ENCODE measurements at places on chromosomes 1 and 21.

- DNase-seq: no peak
These were observed 90.7 kb downstream of the RHOU start for GRCh38 chr1:228825840-228826484.

GRCh38 chr1:183011859-183012258 is 11.4 kb upstream of the LAMC1 start:
- DNase-seq: no peak

DNA sequence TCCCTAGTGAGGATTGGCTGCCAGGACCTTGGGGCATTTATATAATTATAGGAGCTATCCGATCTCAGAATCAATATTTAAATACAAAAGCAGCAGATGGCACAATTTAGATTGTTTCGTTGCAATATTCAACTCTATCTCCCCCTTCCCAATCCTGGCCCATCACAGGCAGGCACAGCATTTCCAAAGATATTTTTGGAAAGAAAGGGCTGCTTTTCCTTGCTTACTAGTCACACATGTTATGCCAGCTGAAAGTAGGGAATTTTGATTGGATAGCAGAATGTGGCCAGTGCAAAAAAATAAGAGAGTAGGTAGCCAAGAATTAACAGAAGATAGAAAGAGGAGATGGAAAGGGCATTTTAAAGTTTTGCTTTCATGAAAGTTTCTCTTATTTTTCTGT is 37.9 kb downstream of the IL12RB2 start:
- no peak for DNase-seq

DNA sequence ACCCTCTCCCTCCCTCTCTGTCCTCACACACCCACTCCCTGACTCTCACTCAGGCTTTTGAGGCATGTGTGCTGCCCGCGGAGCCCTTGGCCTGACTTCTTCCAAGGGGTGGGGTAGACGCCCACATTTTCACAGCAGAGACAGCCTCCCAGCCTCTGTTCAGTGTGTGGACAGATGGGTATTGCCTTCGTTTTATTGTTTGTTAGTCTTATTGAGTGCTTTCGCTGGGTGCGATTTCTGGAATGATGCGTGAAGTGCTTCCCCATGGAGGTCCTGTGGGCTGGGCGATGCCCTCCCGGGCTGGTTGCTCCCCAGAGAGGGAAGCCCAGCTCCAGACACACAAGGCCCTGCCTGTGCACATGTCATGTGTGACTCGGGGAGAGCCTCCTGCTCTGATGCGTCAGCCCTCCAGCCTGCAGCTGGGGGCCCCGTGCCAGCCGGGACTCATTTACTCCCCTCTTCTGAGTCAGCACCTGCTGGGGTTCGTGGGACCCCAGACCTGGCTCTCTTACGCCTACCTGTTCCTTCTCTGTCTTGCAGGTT is 14.7 kb downstream of the PDXK start:
- no peak for DNase-seq

- no peak for DNase-seq
These were observed 104.6 kb downstream of the TLR5 start for GRCh38 chr1:223038288-223039006.

DNA sequence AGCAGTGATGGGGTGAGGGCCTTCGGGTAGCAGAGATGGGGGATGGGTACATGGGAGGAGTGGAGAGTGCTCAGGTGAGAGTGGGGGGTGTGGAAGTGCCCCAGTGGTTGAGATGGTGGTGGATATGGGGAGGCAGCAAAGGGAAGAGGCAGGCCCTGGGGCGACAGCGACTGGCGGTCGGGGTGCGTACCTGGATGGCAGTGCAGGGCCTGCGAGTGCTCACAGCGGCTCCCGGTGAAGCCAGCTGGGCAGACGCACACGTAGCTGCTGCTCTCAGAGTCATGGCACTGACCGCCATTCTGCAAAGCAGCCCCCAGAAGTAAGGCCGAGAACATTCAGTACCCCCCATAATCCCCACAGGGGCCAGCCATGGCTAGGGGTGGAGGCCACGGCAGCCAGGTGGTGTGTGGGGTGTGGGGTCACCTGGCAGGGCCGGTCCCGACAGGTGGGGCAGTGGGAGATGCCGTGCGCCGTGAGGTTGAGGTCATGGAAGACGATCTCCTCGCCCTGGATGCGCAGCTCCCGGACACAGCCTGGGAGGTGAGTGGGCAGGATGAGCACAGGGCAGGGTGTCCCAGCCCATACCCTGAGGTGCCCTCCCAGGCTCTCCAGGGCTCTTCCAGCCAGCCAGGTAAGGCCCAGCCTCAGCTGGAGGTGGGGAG is 18.9 kb downstream of the LDLRAD2 start:
- DNase-seq: no peak

DNA sequence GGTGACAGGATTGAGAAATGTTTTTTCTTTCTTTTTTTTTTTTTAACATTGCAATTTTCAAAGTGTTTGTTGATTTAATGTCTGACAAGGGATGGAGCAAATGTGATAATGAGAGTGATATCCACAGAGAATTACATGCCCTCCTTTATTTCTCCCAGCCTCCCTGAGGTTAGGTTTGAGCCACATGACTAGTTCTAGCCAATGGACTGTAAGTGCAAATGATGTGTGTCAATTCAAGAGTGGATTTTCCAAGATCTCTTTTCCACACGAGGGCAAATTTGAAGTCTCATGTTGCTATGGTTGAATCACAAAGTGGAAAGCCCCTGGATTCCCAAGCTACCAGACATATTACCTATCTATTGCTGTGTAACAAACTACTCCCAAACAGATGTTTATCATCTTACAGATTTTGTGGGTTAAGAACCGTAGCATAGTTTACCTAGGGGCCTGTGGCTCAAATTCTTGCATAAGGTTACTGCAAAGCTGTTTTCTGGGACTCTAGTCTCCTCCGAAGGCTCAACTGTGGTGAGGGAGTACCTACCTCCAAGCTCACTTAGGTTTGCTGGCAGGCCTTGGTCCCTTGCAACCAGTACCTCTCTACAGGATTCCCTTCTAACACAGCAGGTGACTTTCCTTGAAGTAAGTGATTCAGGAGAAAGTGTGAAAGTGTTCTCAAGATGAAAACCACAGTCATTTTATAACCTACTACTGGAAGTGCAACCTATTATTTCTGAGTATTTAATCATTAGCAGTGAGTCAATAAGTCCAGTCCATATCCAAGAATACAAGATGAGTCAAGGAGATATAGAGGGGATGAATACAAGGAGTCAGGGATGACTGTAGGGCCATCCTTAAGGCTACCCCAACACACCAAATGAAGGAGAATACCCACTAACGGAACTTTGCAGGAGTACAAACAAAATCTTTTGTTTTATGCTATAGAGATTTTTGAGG is 533.6 kb downstream of the PTPRC start:
- DNase-seq: no peak

DNA sequence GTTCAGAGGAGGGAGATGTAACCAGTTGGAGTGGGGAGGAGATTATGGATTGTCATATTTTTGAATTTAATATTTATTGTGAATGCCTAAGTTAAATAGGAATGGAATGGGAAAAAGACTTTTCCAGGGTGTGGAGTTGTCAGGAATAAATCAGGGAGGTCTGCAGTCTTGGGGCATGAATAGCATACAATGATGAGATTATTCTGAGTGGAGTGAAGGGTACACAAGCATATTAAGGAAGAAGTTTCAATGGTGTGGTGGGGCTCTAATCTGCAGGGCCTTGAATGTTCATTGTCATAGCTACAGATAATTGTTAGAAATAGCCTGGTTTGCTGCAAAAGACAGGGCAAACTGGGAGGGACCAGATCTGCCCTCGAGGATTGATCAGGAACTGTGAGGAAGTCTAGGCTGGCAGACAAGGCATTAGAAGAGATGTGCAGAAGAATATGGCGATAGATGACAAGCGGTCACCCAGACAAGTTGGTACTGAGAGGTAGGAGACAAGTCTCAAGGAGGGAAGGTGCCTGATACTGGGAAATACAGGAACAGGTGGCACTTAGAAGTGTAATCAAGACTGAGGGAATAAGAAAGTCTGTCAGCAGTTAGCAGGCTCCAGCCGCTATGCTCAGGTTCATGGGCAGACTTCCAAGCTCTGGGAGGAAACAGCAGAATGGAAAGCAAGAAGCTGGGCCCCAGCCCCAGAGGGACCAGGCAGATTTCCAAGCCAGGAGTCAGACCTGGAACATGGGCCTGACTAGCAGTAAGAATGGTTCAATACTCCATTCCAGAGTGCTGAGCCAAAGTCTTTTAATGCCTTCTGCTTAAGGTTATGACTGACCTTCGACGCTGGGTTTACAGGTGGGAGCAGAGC is 20.9 kb upstream of the RGL1 start:
- DNase-seq: peak; percentile 96

- no peak for DNase-seq
These were observed 1.2 kb upstream of the TAL1 start for GRCh38 chr1:47233186-47233585.

DNA sequence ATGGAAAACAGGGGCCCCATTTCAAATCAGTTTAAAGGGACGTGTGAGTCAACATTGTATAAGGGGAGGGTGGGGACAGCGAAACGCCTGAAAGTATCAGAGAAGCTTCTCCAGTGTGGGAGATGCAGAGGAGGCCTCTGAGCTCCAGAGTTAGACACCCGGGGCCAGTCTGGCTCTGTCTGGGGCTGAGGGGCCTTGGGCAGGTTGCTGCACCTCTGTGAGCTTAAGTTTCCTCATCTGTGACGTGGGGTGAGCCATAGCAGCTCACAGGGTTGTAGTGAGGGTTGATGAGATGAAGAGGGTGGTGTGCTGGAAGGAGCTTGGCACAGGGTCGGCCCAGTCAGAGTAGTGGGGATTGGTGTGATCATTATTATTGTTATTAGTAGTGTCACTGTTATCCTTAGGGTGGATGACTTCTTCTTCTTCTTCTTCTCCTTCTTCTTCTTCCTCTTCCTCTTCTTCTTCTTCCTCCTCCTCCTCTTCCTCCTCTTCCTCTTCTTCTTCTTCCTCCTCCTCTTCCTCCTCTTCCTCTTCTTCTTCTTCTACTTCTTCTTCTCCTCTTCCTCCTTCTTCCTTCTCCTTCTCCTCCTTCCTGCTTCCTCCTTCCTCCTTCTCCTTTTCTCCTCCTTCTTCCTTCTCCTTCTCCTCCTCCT is 282.0 kb downstream of the PTPRU start:
- no peak for DNase-seq

GRCh38 chr1:180560200-180560867 is 1.6 kb downstream of the OVAAL start:
- DNase-seq: no peak

GRCh38 chr21:17802572-17802971 is 16.6 kb downstream of the C21orf91 start:
- no peak for DNase-seq

DNA sequence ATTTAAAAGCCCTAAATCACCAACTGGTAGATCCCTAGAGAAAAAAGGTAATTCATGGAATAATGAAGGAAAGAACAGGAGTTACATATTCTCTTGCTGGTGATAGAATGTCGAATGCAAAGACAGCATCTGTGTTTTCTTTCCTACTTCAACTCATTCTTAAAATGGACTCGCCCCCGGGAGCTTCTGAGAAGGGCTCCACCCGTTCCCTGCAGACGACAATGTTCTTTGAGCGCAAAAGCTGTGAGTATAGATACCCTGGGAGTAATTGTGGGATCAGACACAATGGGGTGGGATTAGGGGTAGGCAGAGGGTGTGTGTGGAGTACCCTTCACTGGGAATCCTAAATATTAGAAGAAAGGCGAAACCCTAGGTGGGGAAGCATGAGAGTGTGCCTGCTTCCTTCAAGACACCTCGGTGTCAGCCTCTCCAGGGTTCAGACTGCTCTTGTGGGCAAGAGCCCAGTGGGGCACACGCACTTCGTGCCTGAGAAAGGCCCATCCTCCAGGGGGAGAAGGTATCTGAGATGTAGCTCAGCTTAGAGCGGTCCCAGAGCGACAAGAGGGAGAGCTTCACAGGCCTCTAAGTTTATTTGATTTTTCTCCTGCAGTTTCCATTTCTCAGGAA is 123.3 kb upstream of the DPYD start:
- DNase-seq: no peak

DNA sequence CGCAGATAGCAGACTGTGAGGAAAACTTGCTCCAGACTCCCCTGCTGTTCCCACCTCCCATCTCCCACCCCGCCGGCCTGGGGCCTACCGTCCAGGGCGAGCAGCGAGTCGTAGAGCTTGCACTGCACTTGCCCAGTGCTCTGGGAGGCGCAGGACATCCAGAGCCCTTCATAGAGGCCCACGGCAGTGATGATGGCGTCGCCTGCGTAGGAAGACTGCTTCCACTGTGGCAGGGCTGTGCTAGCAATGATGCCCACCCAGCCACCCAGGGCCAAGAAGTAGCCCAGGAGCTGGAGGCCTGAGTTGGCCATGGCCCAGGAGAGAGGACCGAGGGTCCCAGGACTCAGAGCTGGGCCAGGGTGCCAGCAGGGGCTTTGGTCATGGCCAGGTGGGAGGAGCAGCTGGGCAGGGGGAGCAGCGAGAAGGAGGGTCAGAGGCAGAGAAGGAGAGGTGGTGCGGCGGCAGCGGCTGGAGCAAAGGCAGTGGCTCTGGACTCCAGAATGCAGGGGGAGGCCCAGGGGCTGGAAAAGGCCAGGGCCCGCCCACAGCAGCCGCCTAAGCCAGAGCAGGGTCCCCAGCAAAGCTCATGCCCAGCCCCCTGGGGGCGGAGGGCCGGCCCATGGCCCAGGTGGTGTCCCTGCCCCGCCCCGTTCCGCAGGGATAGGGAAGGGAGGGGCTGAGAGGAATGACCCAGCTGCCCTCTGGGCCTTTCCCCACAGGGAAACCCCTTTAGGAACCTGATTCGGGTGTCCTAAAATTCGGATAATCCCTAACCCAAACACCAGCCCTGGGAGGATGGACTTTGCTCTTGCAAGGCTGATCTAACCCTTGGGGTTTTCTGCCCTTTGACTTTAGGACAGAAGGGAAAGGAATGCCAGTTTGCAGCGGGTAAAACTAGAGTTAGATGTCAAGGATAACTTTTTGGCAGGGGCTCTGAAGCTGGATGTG is at the start of gene CLDN19:
Gene CLDN19, minus strand, starts transcription at position 484 of the 948 bp plus-strand sequence. Its CDS starts 173 bp downstream, at position 311.
- DNase-seq: no peak

DNA sequence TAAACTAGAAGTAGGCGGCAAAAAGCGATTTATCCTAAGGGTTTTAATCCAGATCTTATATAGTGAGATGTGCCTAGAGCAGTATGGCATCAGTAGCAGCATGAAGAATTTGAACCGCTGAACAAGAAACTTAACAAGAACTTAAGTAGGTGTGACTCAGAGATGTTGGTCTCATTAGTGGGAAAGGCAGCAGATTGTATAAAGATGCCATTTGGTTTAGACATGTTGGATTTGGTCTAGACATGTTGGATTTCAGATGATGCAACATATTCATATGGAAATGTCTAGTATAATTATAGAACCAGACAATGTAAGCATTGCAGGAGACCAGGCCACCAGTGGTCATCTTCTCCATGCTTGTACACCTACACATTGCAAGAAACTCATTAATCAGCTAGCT is 42.1 kb upstream of the ZP4 start:
- no peak for DNase-seq

- no peak for DNase-seq
These were observed 148.2 kb upstream of the KLHDC7A start for GRCh38 chr1:18332576-18332975.

DNA sequence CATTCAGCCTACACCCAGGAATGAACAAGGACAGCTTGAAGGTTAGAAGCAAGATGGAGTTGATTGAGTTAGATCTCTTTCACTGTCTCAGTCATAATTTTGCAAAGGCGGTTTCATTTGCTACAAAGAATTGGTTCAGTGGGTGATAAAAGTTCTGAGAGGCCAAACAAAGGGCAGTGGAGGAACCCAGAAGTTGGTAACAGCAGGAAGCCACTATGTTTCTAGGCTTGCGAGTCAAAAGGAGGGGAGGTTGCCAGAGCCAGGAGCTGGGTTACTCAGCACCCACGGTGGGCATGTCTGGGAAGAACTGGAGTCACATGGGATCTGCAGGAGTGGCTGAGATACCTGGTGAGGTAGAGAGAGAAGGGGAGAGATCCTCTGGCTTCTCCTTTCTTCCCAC is 64.2 kb upstream of the MRPS6 start:
- no peak for DNase-seq

GRCh38 chr1:156677616-156678596 is 699 bp upstream of the NES start:
- DNase-seq: peak; percentile 43

GRCh38 chr1:77030401-77031105 is 163.3 kb downstream of the ST6GALNAC5 start:
- peak; percentile 80 for DNase-seq

Measured in NCI-H446 treated with DMSO at 0.1 percent for 48 hours (cell line).